ENCODE measurements at places on chromosomes 5 and 9.

- no peak for DNase-seq
Observed at GRCh38 chr9:71719088-71719487, 49.2 kb downstream of the CEMIP2 start.

- DNase-seq: peak; percentile 16
Observed at GRCh38 chr5:61450493-61451279, 118.6 kb downstream of the ZSWIM6 start.

DNA sequence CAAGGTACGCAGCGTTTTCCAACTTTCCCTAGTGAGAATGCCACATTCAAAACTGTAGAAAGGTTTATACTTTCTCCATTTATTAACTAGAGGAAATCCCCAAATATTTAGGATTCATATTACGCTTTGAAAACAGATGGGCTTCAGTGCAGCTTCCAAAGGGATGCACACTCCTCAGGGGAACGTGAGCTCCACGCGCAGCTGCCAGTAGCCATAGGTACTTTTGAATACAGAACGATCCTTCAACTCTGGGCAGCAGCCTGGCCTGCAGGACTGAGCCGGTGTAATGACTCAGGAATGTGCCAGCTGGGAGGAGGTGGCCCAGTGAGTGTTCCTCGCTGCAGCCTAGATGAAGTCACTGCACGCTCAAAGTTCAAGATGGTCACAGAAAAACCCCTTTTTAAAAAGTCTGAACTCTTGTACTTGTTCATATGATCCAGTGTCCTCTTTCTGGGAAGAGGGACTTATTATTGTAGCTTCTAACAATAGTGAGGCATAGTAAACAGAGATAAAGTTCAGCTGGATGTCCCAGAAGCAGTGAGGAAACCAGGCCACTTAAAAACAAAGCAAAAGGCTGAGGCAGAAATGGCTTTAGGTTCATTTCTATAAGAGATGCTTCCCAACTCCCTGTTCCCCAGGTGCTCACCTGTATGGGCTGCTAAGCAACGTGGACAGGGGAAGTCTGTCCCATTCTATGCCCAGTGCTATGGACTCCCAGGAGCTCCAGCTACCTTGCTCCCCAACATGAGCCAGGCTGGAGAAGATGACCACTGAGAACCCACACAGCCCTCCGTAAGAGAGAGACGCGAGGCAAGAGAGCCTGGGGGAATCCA lies 130.0 kb downstream of the LHFPL2 start:
- DNase-seq: peak; percentile 96

DNA sequence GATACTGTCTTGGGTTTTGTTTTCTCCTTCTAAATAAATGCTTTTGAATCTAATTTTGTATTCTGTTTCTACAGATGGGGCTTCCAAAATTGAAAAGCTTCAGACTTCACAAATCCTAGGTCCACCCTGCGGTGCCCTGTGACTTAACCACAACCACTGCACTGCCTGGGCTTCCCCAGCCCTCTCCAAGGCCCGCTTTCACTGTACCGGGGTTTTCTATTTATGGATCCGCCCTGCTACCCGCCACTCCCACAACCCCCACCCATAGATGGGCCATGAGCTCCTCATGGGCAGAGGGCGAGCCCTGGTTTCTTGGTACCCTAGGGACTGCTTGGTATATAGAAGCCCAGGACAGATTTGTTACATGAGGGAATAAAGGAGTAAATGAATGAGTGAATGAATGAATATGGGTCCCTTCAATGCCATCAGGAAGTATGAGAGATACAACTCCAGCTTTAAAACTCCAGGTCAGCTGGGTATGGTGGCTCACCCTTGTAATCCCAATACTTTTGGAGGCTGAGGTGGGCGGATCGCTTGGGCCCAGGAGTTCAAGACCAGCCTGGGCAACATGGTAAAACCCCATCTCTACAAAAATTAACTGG lies 39.8 kb upstream of the NEK6 start:
- DNase-seq: no peak

- DNase-seq: no peak
Observed at GRCh38 chr5:112165399-112165798, 253.7 kb downstream of the EPB41L4A start.

DNA sequence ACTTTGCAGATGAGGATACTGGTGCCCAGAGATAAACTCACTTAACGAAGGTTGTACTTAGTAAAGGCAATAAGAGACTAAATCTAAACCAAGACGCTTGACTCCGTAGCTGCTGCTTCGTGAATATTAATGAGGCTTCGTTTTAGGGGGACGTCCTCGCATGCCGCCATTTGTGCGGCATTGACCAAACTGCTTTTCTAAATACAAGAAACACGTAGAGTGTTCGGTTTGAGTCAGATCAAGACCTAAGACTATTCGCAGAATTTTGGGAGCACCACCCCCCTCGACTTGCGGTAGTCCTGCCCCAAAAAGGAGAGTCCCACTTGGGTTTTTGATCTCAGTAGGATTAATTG lies 1.1 kb downstream of the NPM1 start:
- no peak for DNase-seq

DNA sequence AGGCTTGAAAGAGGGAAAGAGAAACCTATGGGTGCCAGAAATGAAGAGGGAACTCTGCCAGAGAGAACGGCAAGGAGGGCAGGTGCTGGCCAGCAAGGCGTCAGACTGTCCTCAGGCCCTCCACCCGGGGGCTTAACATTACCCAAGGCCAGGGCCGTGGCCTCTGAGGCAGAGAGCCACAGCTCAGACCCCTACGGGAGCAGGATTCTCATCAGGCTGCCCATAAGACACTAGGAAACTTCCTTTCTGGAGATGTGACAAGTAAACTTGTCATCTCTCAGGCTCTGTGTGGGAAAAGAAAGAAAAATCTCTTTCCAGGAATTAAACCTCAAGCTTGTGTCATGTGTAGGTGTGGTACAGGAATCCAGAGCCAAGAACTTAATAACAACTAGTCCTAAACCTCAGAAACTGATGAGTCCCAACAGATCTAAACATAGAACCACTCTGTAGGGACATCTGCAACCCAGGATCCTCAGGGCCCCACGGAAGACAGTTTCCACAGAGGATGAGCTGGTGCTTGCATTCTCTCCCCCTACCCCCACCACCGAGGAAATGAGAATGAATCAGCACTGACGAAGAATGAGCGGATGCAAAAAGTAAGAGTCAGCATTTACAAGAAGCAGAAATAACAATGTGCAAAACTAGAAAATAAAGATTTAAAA lies 74.3 kb downstream of the DCP2 start:
- DNase-seq: peak; percentile 65

GRCh38 chr9:130934702-130935647 lies 4.1 kb downstream of the FIBCD1 start:
- no peak for DNase-seq

DNA sequence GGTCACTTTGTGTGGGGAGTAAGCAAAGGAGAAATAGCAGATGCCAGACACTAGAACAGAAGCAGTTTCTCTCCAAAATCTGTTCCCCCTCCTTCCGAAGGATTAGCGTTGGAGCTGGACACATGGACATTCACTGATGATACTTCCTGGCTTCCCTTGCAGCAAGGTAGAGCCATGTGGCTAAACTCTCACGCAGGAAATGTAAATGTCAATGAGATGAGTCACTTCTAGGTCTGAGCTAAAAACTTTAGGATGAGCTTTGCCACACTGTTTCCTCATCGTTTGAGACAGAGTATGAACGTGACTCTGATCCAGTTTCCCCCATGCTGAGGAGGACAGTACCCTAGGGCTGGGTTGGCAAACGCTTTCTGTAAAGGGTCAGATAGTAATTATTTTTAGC lies 5.1 kb downstream of the BHMT2 start:
- peak; percentile 42 for DNase-seq

- no peak for DNase-seq
Observed at GRCh38 chr5:151219138-151219537, 4.8 kb downstream of the CCDC69 start.

DNA sequence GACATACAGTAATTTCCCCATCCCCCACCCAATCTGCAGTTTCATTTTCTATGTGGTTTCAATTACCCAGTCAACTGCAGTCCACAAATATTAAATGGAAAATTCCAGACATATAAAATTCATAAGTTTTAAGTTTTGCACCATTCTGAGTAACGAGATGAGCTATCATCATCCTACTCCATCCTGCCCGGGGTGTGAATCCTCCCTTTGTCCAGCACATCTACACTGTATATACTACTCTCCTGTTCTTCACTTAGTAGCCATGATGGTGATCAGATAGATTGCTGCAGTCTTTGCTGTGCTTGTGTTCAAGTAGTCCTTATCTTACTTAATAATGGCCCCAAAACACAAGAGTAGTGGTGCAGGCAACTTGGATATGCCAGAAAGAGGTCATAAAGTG lies 11.3 kb downstream of the OXCT1 start:
- DNase-seq: no peak

DNA sequence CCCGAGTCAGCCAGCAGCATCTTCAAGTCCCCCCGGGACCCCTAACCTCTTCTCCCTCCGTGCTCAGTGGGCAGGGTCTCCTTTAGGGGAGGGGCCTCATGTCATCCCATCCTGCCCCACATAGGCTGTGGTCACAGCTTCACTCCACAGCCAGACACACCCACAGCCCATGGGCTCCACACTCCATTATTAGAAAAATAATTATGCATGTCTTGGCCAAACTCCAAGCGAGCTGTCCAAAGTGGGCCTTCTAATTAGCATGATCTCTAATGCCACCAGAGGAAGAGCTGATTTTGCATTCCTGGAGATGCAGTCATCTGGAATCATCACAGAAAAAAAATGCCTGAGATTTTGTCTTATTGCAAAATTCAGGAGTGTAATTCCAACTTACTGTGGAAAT lies 418.2 kb downstream of the IRX2 start:
- no peak for DNase-seq

GRCh38 chr5:39475881-39476842 lies 51.4 kb upstream of the DAB2 start:
- DNase-seq: peak; percentile 53

DNA sequence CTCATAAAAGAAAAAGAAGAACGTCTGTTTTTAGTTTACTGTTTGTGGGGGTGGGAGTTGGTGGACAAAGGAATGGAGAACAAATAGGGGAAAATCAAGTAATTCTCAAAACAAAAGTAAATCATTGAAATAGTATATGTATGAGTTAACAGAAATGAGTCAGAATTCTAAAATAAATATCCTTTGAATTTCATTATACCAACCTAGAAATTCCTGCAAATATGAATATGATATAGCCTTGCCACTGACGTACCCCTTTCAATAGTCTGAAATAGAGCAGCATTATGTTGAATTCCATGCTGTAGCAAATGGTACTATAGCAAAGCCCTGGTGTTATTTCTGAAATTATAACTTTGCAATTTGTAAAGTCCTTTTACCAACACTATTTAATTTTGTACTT lies 29.6 kb upstream of the DTWD2 start:
- DNase-seq: no peak

DNA sequence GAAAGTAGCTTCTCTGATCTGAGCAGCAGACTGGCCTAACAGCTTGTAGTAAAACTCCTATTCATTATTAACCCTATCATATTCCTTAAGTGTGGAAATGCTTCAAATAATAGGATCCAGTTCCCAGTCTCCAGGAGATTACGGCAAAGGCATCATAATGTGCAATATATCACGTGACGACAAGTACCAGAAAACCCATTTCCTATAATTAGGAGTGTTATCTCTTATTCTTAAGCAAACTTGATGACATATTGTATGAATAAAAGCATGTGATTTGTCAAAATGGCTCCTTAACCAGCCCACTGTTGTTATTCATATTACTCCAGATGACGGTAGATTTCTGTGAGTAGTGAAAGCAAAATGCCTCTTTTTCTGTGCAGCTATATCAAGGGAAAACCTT lies 2.9 kb downstream of the SV2C start:
- DNase-seq: no peak

DNA sequence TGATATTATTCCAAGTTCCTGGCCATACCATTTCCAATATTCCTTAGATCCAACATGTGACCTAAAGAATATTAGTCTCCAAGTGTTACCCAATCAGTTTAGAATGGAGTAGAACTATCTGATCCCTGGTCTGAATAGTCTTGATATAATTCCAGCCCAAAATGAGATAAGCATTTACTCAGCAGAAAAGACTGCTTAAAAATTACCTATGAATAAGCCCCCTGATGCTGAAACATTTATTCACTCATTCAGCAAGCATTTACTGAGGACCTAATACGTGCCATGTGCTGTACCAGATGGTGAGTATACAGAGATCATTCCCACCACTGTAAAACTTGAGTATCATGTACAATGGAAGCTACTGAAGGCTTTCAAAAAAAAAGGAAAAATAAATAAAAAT lies 157.0 kb downstream of the FAM114A2 start:
- no peak for DNase-seq

DNA sequence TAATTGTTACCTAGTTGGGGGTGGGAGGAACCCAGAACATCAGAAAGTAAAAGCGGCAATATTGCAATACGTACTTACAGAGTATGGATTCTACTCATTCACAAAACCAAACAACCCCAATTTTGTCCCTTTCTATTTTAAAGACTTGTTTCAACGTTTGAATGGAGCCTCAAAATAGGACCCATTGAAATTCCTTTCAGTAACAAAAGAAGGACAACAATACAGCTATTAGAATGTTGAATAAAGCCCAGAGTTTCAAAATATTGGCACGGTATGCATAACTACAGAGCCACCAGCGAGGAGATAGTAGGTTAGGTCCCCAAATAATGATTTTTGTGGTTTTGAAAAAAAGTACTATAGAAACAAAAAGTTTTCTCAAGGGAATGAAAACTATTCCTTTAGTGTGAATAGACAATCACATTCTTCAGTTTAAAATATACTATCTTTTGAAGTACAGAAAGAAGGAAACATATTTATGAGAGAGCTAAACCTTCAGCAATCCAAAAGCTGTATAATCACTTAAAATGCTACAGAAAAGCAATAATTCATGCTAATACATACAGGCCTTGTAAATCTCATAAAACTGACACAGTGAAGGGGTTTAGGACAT lies 235.5 kb downstream of the RFX3 start:
- DNase-seq: no peak

All from brain microvascular endothelial cell (primary cell).